ENCODE measurements at places on chromosomes 11 and 22.

DNA sequence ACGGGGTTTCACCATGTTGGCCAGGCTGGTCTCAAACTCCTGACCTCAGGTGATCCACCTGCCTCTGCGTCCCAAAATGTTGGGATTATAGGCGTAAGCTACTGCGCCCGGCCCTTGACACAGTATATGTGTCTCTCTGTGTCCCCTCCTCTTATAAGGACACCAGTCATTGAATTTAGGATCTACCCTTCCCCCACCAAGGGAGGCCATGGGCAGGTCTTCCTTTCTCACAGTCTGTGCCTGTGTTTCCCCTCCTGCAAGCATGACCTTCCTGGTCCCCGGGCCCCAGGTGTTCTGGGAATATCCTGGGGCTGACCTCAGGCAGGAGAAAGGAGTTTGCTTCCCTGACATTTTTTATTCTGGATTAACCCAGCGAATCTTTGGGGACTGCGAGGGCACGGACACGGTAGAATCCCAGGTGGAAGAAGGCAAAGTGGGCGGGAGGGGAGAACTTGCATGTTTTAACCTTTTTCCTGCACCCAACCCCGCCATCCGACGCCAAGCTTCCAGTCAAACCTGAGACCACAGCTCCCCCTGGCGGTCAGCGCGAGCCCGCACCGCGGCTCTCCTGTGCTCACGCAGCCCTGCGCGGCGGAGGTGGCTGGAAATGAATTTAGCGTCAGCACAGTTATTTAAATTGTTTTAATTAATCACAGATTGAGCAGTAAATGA lies 42.1 kb upstream of the ISX start:
- DNase-seq: peak; percentile 75

GRCh38 chr11:108468478-108468864 lies 1.1 kb upstream of the C11orf65 start:
- no peak for DNase-seq

- no peak for DNase-seq
Measured at GRCh38 chr11:65159012-65159411, 11.0 kb upstream of the SPDYC start.

GRCh38 chr11:109864151-109864661 lies 229.0 kb upstream of the ZC3H12C start:
- no peak for DNase-seq

- DNase-seq: no peak
Measured at GRCh38 chr22:32791485-32791884, 10.0 kb upstream of the TIMP3 start.

- DNase-seq: no peak
Measured at GRCh38 chr11:108025387-108026080, 16.8 kb downstream of the CUL5 start.

GRCh38 chr11:77814848-77815247 lies 5.7 kb downstream of the RSF1 start:
- DNase-seq: no peak

DNA sequence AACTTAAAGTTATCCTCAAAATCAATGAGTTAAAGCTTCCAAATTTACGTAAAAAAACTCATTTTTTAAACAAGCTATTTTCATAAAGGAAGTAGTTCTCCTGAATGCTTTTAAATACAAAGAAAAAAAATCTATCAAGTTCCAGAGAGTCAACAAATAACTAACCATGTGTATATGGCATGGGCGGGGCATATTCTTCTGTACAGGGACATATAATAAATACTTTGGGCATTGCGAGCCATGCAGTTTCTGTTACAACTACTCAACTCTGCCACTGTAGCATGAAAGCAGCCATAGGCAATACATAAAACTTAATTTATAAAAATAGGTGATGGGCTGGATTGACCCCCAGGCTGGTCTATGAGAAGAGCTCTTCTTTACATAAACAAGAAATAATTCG lies 57.8 kb downstream of the BTBD10 start:
- DNase-seq: no peak

DNA sequence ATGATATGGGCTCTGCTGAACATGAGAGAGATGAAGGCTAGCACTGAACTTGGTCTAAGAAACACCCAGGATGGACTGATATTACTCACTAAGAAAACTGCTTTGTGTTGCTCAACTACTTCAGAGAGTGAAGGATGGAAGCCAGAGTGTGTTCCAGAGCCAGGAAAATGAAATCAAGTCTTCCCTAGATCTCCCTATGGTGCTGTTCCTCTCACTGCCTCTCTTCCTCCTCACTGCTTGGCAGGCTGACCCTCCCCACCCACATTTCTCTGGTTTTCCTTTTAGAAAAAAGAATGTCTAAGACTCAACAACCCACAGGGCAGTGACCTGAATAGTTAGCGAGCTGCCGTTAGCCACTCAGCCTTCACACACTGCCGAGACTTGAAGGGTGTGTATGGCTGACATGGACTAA lies 65.6 kb downstream of the CCDC81 start:
- DNase-seq: no peak

DNA sequence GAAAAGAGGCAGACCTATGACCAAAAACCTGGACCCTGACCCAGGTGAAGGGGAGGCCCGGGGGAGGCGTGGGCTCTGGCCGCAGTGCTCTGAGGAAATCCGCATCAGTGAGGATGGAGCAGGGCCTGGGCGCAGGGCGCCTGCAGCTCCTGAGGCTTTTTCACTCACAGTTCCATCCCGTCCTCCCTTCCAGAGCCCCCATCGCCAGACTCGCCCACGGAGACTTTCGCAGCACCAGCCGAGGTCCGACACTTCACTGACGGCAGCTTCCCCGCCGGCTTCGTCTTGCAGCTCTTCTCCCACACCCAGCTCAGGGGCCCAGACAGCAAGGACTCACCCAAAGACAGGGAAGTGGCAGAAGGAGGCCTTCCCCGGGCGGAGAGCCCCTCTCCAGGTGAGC lies 5.4 kb downstream of the SPINDOC start:
- DNase-seq: no peak

GRCh38 chr22:46122980-46123693 lies 27.2 kb upstream of the PPARA start:
- DNase-seq: no peak

DNA sequence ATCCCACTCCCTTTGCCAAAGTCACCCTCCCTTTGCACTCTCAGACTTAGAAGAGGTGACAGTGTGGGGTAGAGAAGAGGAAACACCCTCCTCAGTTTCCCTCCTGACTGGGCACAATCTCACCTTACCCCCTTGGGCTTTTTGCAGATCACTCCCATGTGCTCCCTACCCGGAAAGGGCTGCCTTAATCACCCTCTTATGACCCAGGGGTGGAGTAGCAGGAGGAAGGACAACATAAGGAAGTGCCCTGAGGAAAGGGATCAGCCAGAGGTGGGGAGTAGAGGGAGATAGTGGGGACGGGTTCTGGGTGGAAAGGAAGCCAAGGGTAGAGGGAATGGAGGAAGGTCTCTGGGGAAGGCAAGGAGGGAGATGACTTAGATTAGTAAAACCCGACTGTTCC lies 52.0 kb downstream of the NRXN2 start:
- no peak for DNase-seq

- no peak for DNase-seq
Measured at GRCh38 chr11:105227363-105227762, 87.8 kb upstream of the CARD18 start.

DNA sequence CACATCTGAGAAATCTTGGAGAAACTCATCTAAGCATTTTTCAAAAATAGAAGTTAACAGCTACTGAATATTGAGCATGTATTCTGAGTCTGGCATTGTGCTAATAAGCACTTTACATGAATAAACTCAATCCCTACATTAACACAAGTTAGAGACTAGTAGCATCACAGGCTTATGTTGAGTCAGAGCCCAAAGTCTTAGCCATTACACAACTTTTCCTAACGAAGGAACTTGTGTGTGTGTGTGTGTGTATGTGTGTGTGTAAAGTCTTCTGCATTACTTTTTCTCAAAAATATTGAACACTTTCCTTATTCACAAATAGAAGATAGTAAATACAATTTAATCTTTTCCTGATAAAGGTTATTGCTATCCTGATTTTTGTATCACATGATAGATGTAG lies 8.7 kb upstream of the CLPB start:
- no peak for DNase-seq

- no peak for DNase-seq
Measured at GRCh38 chr11:74989260-74989638, 516 bp downstream of the NEU3 start.

DNA sequence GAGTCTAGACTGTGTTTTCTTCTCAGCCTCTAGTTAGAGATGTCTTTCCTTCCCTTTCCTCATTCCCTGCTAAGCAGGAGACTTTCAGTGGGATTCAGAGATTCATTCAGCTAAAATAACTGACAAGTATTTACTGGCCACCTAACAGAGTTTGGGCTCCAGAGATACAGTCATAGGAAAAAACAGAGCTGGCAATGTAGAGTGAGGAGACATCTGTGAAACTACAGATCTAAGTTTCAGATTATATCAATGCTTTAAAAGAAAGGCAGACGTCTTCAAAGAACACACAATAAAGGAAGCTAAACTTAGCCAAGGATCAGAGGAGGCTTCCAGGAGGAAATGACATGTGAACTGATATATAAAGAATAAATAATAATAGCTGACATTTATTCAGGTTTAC lies 355.6 kb upstream of the DDI1 start:
- no peak for DNase-seq

- DNase-seq: no peak
Measured at GRCh38 chr11:47296045-47296444, 26.1 kb downstream of the MADD start.

GRCh38 chr11:70313945-70314344 lies 43.5 kb downstream of the PPFIA1 start:
- DNase-seq: no peak

- no peak for DNase-seq
Measured at GRCh38 chr22:41324821-41325528, 23.6 kb downstream of the ZC3H7B start.

DNA sequence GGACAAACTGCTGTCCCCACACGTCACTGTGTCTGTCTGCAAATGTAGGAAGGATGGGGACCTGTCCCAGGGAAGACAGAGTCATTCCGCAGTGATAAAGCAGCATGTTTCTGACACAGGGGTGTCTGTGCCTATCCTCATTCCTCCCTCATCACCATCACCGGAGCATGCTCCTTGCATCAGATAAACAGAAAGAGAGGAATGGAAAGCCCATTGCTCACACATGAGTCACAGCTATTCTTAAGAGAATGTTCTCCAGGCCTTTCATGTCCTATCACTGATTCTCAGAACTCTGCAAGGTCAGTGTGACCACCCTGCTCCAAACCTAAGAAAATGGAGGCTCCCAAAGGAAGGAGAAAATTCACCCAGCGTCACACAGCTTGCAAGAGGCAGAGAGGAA lies 38.9 kb downstream of the ZNF195 start:
- no peak for DNase-seq

GRCh38 chr11:65425105-65425970 lies 2.7 kb downstream of the NEAT1 start:
- peak; percentile 67 for DNase-seq

GRCh38 chr11:118893662-118894061 lies 10.0 kb downstream of the CXCR5 start:
- DNase-seq: no peak

- DNase-seq: no peak
Measured at GRCh38 chr22:37218771-37219411, 6.6 kb upstream of the SSTR3 start.

- peak; percentile 60 for DNase-seq
Measured at GRCh38 chr22:50190941-50191741, 5.4 kb downstream of the TRABD start.

DNA sequence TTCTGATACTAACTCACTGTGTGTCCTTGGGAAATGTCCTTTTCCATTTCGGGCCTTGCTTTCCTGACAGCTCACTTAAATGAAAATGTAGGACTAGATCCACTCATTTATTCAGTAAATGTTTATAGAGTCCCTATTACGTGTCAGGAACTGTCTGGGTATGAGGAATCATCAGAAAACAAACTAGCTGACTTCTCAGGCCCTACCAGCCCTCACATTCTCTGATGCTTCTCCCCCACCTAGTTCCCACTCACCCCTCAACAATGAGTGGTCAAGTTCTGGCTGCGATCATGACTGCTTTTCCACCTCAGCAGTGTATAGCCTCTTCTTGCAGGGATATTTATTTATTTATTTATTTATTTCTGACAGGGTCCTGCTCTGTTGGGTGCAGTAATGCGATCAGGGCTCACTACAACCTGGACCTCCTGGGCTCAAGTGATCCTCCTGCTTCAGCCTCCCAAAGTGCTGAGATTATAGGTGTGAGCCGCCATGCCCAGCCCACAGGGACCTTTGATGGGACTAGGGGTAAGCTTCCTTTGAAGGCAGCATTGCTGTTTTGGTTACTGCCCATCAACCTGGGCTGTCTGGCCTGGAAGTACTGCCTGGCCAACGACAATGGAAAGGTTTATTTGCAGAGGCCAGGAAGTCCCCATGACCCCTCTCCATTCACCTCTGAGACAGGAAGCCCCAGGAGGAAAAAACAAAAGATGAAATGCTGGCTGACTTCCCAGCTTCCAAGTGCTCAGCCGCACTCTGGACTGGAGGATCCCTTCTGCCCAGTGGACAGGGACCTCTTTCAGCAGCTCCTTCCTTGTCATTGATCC lies 33.1 kb upstream of the POLD3 start:
- no peak for DNase-seq

DNA sequence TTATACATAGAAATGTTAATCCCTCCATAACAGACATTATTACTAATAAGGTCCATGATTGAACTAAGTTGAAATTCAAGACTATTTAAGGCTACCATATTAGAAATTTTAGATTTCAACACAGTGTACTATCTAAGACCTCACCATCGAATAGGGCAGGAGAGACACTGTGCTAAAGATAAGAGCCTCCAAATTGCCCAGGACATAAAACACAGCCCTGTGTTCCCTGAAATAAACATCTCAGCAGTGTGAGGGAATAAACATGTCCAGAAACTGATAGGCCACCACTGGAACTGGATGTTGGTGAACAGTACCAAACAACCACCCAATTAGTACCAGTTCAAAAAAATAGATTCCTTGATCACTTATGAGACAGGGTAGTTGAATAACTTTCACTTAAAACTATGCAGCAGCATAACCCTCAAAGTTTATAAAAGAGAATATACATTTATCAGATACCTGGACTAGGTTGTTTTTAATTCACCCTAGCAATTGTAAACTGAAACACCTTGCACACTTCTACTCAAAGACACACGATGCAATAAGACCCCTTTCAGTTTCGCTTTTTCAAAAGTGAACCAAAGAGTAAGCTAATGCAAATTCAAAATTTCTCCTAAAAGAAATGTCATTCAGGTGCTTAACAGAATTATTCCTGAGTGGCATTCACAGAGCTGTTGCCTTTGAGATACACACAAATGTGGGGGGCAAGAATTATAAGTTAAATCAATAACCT lies 34.3 kb downstream of the USP28 start:
- no peak for DNase-seq

DNA sequence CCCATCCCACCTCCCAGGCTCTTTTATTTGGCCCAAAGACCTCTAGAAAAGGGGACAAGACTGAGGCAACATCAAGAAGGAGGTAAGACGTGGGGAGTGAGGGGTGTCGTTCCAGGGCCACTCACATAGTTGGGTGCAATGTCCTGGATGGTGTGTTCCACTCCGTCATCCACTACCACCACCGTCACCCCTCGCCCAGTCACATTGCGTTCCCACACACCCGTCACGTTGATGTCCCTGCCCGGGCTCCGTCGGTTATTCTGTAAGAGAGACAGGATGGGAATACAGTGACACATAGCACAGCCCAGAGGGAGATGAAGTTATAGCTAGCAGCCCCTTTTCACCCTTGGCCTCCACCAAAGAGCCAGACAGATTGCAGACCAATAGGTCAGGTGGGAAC lies 3.8 kb downstream of the PCSK7 start:
- DNase-seq: no peak
